Amniotic stem cell (primary cell): ENCODE measurements at places on chromosomes 7 and 10.

DNA sequence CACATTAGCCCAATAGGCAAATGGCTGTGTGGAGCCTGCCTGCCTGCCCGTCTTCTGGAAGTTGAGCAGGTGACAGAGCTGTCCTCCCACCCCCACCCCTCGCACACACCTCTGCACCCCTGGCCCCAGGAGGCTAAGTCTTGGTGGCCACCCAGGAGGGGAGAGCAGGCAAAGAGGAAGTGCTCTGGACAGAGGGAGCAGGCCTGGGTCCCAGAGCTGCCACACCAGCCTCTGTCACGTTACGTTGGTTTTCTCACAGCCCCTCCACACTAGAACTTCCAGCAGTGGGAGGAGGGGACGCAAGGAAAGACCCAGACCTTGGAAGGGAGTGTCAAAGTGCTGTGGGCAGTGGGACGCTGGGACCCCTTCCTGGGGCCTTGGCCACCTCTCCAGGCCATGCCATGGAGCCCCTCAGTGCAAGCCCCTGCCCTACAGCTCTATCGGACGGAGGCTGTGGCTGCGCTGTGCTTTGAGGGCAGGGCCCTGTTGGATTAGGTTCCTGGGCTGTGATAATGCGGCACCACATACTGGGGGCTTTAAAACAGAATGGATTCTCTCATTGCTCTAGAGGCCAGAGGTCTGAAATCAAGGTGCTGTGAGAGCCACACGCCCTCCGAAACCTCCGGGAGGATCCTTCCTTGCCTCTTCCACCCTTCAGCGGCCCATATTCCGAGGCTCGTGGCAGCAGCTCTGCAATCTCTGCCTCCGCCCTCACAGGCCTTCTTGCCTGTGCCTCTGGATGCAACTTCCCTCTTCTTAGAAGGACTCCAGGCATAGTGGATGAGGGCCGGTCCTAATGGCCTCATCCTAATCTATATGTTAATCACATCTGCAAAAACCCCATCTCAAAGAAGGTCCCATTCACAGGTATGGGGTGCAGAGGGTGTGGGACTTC, 9.9 kb downstream of the PRKAG2 start:
- DNase-seq: no peak

GRCh38 chr10:82538272-82538671, 663.3 kb downstream of the NRG3 start:
- no peak for DNase-seq

DNA sequence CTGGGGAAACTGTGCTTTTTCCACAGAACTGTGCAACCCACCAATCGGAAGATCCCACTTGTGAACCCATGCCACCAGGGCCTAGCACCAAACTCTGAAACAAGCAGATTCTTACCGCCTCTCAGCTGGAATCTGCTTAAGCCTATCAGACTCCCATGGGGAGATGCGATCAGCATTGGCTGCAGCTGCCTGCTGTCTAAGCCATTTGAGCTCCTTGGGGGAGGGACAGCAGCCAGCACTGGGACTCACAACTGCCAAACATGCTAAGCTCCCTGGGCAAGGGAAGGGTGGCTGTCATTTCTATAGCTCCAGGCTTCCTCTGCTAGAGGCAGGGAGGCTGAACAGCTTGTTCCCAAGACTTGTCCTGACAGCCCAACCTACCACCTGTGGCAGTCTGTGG, 283.8 kb downstream of the CDK14 start:
- no peak for DNase-seq

DNA sequence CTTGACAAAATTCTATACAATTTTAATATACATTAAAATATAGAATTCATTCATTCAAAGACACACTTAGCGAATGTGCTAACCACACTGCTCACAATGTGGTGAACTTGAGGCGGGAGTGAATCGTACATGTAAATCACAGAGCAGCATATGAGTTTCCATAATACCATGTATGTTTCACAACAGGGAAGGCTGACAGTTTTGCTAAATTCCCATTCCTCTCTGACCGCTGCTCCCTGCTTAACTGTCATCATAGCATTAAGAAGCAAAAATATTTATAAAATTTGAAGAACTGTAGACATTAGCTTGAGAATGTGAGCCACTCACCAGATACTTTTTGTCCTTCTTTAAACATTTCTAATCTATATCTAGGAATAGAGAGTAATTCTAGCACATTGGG, 763.3 kb downstream of the MAGI2 start:
- DNase-seq: no peak

- DNase-seq: no peak
Measured at GRCh38 chr10:127338399-127339110, 142.2 kb upstream of the INSYN2A start.

GRCh38 chr10:51770709-51771108, 71.3 kb upstream of the CSTF2T start:
- no peak for DNase-seq

- DNase-seq: no peak
Measured at GRCh38 chr7:117021986-117022385, 68.7 kb downstream of the ST7 start.

DNA sequence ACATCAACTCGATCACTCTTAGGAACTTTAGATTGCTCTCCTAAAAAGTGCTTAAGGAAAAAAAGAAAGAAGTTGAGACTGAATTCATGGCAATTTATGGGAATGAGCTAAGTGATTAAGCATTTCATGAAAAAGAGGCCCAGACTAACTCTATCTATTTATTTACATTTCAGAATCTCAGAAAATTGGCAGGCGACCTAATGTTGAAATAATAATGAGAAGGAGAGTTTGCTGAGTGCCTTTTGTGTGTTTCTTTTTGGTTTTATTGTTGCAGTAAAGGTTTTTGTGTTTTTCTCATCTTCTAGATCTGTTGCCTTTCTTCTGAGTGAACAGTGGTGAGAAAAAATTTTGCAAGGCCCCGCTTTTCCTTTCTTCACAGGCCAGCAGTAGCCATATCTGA, 3.8 kb downstream of the GRK5 start:
- peak; percentile 26 for DNase-seq

DNA sequence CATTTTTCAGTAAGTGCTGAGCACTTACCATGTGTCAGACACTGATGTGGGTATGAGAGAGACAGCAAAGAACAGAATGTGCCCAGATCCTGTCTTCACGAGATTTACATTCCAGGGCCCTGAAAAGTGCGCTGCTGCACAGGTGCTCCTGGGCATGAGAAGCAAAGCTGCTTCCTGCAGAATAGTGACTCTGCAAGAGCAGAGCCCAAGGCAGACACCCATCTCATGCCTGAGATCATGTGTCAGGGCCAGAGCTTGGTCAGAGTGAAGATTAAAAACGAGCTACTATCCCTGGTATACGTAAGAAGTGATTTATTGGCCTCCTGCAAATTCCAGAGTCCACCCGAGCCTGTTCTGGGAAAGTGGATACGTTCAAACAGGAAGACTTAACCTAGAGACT, 824.4 kb downstream of the GRID1 start:
- DNase-seq: no peak

DNA sequence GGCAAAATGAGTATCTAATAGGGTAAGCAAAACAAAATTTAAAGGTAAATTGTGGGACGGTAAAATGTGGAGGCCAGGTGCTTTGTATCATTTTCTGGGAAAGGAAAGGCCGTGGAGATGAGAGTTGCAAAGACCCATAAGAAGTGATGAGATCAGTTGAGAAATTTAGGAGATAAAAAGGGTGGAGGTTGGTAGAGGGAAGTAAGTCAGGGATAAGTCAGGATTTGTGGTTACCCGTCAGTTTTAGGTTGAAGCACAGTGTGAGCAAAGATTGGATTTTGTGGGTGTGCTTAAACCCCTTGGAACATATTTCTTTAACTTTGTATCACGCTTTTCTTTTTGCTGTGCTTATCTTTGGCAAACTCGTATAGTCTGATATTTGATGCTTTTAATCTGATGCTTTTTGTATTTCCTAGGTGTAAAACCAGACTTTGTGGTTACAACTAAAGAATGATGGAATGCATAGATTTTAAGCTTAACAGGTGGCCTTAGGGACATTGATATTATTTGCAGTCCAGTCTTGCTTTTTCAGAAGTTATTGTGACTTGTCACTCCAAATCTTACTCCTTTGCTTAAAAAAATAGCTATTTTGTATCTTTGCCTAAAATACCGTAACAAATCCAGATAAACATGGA, 1.2 kb downstream of the BTRC start:
- no peak for DNase-seq
